ENCODE measurements at places on chromosomes 6 and 20.

DNA sequence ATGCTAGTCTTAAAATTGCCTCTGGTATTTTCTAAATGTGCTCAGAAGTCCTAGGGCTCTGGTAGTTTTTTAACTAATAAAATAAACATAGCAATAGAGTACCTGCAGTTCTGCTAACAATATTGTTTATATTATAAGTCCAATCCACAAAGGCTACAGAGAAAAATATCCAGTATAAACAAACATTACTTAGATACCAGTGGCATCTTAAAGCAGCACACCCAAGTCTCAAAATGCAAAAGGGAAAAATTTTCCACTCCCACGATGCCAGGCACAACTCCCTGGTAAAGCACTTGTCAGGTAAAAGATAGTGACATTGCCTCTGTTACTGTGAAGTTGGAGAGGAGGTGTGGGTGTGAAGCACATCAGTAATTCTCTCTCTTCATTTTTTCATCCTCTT is 123.3 kb downstream of the OGFRL1 start:
- DNase-seq = no peak

GRCh38 chr6:158564243-158565121 is 4.6 kb downstream of the TMEM181 start:
- peak; percentile 32 for DNase-seq

- DNase-seq = peak; percentile 42
These were observed 44.2 kb upstream of the SLC9A8 start for GRCh38 chr20:49768204-49769047.

- DNase-seq = no peak
These were observed 11.7 kb upstream of the SCUBE3 start for GRCh38 chr6:35202066-35202546.

- peak; percentile 37 for DNase-seq
These were observed 105.1 kb downstream of the TOX2 start for GRCh38 chr20:44019638-44020335.

DNA sequence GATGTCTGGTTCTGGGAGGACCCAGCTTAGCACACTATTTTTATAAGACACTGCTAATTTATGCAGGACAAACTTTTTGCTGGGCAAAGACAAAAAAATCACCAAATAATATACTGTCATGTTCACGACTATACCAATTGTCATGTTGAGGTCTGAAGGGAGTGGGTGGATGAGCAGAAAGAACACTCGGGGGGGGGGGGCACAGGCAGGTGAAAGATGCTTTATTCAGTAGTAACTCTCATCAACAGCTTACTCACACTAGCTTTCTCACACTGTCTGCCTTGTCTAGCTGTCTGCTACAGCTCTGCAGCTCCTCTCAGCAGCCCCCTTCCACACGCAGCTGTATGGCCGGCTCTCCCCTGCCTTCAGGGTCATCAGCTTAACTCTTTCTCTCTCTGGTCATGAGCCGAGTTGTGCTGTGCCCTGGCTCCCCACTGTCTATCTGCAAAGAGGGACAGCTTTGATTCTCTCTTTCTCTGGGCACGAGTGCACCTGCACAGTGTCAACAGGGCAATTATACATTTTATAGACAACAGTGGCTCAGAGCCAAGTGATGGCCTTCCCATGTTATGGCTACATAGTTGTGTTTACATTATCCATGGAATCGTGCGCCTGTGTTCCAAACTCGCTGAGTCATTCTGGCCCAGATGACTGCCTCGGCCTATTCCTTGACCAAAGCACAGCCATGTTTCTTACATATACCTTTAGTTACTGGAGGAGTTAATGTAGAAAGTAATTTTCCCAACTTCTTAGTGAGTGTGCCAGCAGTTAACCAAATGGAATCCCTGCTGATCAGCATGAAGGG is 187.7 kb upstream of the PRSS16 start:
- DNase-seq = no peak

GRCh38 chr6:155030148-155030720 is 35.1 kb downstream of the TIAM2 start:
- DNase-seq = no peak

GRCh38 chr6:137625808-137626207 is 131.6 kb upstream of the OLIG3 start:
- no peak for DNase-seq

- DNase-seq = no peak
These were observed 551.3 kb upstream of the CDH4 start for GRCh38 chr20:60700728-60701127.

DNA sequence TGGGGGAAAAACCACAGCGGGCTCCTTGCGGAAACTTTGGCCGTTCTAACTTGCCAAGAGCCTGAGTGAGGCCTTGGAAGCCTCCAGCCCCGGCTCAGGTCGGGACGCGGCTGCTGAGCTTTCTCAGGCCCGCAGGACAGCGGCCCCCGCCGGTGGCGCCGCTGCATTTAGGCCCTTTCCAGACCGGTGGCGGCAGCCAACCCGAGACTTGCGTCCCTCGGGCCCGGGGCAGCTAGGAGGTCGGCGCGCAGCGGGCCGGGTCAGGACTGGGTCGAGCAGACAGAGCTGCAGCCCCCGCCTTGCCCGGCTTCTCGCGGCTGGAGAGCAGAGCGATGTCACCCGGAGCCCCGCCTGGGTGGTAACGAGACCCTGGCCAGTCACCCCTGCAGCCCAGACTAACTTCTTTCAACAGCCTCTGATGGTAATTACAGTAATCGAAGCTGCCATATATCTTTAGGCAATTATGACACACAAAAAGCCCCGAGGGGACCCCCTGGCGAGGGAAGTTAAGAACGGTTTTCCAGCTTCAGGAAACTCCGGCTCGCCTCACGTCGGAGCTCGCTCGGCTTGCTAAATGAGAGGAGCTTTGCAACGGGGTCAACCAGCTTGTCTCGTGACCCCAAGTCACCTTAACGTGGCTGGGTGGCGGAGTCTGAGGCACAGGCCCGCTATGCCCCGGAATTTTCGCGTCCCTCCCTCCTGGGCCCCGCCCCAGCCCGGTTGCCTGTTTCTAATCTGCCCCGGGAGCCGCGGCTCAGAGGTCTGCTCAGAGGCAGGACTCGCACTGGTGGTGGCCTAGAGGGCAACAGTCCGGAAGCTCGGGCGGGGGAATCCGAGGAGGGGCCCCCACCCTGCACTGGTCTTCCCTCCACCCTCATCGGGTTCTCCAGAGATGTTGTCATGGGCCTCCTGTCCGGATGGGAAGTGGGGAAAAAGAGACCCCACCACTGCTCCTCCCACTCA is 3.0 kb downstream of the NR2E1 start:
- DNase-seq = no peak

DNA sequence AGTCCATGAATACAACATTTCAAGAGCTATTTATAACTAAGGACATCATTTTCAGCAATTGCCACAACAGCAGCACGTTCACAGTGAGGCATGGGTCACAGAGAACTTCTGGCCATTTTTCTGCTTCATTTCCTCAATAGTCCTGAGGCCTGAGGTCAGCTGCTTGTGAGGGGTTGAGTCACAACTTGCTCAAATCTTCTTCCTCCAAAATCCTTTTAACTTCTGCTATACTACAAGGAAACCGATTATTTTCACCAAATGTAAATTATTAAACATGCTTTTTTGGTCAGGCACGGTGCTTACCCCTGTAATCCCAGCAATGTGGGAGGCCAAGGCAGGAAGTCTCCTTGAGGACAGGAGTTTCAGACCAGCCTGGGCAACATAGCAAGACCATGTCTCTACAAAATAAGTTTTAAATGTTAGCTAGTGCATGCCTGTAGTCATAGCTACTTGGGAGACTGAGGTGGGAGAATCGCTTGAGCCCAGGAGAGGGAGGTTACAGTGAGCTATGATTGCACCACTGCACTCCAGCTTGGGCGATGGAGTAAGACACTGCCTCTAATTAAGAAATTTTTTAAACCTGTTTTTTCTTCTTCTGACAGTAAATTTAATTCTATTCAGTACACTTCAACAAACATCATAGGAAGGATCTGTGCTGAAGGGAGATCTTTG is 11.1 kb upstream of the SLC16A10 start:
- no peak for DNase-seq

DNA sequence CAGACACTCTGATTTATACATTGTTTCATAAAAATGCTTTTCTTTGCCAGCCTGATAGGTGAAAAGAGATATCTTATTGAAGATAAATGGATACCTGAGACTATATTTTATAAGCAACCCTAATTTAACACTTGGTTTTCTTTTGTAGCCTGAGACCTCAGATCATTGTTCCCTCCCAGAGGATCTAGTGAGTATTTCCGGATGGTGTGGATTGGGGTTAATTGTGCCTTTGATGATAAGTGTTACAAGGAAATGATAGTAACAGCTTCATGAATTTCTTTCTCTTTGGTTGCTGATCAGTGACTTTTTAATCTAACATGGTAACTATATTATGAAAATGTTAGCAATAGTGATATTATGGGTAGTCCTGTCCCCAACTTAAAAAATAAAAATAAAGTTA is 30.4 kb downstream of the KDM1B start:
- DNase-seq = no peak

GRCh38 chr20:44228465-44229258 is 18.1 kb upstream of the OSER1 start:
- no peak for DNase-seq

DNA sequence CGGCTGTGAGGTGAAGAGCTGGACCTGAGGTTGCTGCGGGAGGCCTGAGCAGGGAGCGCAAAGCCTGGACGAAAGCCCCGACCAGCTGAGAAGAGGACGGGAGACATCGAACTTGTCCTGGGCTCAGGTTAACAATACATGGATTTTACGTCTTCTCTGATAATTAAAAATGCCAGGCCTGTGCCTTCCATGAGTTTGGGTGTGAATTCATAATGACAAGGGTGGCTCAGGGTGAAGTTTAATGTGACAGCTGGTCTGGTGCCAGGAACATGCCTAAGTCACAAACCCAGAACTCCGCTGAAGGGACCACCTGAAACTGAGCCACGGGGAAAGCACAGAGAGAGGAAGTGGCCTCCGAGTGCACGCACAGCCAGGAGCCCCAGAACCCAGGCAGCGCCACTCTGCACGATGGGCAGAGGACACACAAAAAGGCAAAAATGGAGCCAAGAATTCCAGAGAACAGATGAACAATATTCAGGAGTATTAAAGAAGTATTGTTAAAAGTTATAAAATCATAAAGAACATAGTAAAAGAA is 150.1 kb upstream of the RPS6KA2 start:
- no peak for DNase-seq

- DNase-seq = no peak
These were observed 50.5 kb upstream of the ASIP start for GRCh38 chr20:34190679-34191090.

- no peak for DNase-seq
These were observed 2.1 kb downstream of the KHDRBS2 start for GRCh38 chr6:62283796-62284411.

Data from CD4-positive, alpha-beta T cell treated with Interleukin-2 at 100 ng/mL for 4 hours (primary cell).